ENCODE measurements at places on chromosomes 4 and X. TPM values are rescaled to one million over a fixed set of nuclear protein-coding genes. Genes with fewer than 3 reads are reported as not detected.

Gene ZNF630
- polyA plus RNA-seq: 3.5 TPM

Gene MAGEA2
- polyA plus RNA-seq: not detected

Gene PCDH19
- 0.20 TPM for polyA plus RNA-seq

Gene CT45A8
- polyA plus RNA-seq: not detected

Gene TBC1D9
- 14.4 TPM for polyA plus RNA-seq
